ENCODE measurements at places on chromosomes 4 and X.

DNA sequence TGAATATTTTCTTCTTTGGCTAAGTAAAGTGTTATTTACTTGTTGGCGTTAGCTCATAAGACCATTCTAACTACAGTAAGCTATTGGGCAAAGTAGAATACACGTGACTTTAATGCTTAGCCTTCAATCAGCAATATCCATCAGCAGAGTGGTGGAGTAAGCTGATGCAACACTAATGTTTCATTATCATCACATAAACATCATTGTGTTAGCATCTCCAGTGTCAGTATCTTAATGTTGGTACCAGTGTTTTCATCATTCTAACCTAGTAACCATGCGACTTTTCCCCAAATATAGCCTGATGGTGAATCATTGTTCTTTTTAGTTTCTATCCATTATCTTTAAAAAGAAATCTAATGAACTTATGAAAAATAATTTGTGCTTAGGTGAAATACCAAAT, 48.5 kb downstream of the APOOL start:
- peak; percentile 23 for DNase-seq

- DNase-seq, result no peak
Observed at GRCh38 chrX:3631196-3631595, 82.3 kb downstream of the PRKX start.

GRCh38 chrX:80751456-80751855, 58.2 kb downstream of the BRWD3 start:
- DNase-seq, result no peak

GRCh38 chrX:47297874-47298273, 65.1 kb downstream of the USP11 start:
- DNase-seq, result no peak

DNA sequence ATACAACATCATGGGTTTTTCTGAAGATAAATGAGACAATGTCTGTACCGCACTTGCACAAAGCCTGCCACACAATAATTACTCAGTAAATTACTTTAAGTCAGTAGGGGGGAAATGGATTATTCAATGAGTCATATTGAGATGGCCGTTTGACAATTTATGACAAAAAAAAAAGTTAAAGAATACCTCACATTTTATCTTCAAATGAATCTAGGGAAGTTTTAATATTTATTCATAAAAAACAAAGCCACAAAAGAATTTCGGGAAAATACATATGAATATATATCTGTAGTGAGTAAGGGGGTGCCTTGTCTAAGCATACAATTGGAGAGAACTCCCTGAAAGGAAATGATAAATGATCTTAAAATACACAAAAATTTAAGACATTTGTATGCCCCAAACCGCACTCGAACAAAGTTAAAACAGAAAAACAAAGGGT, 197.0 kb upstream of the SLC7A11 start:
- DNase-seq, result peak; percentile 29

DNA sequence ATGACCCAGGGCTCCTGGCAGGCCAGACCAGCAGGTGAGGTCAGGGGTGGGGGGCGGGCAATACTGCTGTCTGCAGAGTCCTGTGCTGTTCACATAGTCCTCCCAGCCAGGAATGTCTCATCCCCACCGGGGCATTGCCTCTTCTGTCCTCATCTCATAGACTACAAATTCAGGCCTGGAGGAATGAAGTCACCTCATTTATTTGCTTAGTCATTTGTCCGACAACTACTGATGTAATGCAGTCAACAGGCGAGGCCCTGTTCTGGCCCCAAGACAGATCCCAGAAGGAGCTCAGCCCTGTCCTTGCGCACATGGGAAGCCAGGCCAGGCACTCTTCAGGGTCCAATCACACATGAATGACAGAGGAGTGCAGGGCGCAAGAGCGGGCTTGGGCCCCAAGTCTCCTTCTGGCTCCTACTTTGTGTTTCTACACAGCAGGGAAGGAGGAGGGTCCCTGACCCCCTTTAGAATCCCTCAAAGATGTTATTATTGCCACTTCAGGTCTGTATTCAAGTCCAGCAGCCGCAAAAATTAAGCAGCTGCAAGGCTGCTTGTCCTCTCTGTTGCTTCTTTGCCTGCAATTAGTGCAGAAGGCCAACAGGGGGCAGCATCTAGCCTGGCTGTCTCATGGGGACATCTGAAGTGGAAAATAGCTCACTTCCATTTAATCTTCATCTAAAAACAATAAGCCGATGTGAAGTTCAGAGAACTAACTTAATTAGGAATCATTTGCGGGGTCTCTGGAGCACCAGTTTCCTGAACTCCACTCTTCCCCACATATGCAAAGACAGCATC, 15.2 kb upstream of the HMX1 start:
- no peak for DNase-seq

DNA sequence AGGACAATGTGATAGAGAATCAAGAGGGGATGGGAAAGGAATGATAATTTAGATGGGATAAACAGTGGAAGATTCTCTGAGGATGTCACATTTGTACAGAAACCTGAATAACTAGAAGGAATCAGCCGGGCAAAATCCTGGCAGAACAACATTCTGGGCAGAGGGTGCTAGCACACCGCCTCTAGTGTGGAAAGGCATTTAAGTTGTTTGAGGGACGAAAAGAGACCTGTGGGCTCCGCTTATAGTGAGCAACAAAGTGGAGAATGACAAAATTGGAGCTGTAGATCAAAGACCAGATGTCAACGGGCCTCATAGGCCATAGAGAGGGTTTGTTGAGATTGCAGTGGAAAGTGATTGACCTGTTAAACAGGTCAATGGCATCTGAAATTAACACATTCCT, 596.0 kb upstream of the SLIT2 start:
- DNase-seq, result no peak

Measured in dermis microvascular lymphatic vessel endothelial cell (primary cell).